ENCODE measurements at places on chromosomes 6 and 20.

- DNase-seq = no peak
These were observed 25.6 kb upstream of the FUCA2 start for GRCh38 chr6:143536866-143537691.

- DNase-seq = no peak
These were observed 626.4 kb upstream of the MMS22L start for GRCh38 chr6:97909380-97909779.

GRCh38 chr20:8489094-8489883 lies 357.2 kb downstream of the PLCB1 start:
- no peak for DNase-seq

DNA sequence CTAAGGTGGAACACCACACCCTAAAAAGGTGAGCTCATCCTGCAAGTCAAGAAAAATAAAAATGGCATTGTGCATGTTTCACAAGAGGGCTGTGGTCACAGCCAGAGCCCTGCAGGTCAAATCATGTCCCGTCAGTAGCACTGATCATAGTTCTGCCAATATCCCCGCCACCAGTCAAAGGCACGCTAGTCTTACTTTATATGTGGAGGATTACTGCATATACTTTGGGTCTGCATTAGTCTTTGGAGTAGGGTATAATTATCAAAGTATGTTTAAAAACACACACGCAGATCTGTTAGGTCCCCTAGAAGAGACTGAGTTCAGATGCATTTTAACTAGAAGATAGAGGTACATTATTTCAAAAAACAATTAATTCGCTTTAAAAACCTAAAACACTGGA lies 1.8 kb downstream of the PERP start:
- no peak for DNase-seq

- no peak for DNase-seq
These were observed 138.9 kb downstream of the SLC22A3 start for GRCh38 chr6:160487116-160487515.

GRCh38 chr20:4555188-4555890 lies 166.4 kb upstream of the PRND start:
- no peak for DNase-seq

- no peak for DNase-seq
These were observed 596.7 kb downstream of the EPM2A start for GRCh38 chr6:145138469-145139139.

GRCh38 chr6:22412994-22413393 lies 116.2 kb upstream of the PRL start:
- DNase-seq = no peak

DNA sequence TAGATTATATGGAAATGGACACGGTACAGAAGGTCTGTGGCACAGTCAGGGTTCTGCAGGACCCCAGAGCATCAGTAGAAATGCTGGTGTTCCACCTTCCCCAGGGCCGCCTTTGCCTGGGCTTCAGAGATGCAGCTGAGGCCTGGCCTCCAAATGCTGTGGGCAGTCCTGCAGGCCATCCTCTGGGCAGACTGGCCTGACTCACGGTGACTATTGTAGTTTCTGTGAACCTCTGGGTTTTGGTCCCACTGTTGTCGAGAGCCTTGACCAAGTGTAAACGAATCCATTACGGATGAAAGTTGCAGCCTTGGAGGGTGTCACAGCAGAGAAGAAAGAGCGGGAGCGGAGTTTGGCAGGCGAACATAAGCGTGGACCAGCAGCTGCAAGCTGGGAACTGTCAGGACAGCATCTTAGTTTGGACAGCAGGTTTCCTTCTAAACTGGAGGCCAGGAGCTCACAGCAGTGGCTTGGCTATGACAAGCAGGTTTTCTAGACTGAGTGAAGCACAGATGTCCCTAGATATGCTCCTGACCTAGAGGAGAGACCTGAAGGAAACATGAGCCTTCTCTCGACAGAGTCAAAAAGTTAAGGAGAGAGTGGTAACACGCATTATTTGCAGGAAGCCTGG lies 46.2 kb upstream of the BCLAF1 start:
- DNase-seq = no peak

- no peak for DNase-seq
These were observed 31.3 kb downstream of the KIAA0319 start for GRCh38 chr6:24614648-24615047.

- no peak for DNase-seq
These were observed 66.9 kb downstream of the RIPOR3 start for GRCh38 chr20:50624351-50625016.

DNA sequence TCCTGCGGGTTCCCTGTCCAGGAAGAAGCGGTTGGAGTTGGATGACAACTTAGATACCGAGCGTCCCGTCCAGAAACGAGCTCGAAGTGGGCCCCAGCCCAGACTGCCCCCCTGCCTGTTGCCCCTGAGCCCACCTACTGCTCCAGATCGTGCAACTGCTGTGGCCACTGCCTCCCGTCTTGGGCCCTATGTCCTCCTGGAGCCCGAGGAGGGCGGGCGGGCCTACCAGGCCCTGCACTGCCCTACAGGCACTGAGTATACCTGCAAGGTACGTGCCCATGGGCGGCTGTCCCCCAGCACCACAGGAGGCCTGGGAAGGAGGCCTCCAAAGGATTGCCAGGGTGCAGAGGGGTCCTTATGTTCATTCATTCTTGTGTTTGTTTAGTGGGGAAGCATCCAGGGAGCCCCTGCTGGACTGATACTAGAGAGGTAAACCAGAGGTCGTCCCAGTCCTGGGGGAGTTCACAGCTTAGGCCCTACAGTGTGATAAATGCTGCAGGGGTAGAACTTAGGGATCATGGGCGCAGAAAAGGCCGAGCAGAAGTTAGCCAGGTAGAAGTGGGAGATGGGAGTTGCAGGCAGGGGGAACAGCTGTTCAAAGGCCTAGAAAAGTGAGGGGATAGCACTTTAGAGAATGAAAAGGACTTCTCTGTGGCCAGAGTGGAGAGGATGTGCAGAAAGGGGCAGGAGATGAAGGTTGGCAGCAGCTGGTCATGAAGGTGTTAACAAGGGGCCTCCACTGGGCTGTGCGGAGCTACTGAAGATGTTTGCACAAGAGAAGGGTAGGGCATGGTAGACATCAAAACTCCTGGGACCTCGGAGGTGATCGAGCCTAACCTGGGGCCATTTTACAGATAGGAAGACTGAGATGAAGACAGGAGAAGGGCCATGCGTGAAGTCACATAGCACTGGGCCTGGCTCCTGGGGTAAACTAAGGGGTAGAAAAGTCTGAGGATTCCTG lies 7.8 kb downstream of the TRIB3 start:
- no peak for DNase-seq

- no peak for DNase-seq
These were observed 84.7 kb downstream of the HDGFL1 start for GRCh38 chr6:22653980-22654610.

- no peak for DNase-seq
These were observed 3.4 kb upstream of the NSFL1C start for GRCh38 chr20:1469925-1470571.

DNA sequence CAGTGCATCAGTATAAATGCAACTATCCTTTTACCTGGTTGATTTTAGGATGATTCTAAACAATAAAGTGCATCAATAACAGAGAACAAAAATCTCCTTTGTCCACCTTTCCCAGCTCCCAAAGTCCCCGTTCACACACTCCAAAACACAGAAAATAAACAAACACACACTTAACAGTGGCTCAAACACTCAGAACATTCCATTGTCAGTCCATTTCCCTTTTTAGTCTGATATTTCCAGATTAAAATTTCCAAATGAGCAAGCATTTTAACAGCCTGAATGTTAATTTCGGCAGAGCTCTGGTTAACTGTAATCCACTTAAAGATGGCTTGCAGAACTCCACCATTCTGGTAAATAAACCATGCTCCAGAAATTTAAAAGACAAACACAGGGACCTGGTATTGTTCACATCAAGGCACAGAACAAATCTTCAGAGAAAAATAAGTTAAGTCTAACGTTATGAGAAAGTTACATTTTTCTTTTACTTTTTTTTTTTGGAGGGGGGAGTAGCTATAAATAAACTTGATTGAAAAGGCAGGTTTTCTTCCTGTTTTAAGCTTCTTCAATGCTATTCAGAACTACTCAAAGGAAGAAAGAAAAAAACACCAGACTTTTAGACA lies 100.8 kb downstream of the DST start:
- no peak for DNase-seq

GRCh38 chr6:167799033-167799821 lies 27.5 kb upstream of the AFDN start:
- DNase-seq = no peak

DNA sequence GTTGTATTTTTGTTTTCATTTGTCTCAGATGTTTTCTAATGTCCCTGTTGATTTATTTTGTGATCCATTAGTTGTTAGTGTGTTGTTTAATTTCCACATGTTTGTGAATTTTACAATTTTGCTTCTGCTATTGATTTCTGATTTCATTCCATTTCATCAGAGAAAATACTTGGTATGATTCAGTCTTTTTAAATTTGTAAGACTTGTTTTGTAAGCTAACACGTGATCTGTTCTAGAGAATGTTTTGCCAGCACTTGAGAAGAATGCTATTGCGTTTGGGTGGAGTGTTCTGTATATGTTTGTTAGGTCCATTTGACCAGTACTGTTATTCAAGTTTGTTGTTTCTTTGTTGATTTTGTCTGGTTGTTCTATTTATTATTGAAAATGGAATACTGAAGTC lies 53.9 kb downstream of the KIZ start:
- DNase-seq = no peak

- no peak for DNase-seq
These were observed 100.5 kb downstream of the SOBP start for GRCh38 chr6:107590378-107590777.

- no peak for DNase-seq
These were observed 111.2 kb downstream of the THBS2 start for GRCh38 chr6:169142538-169142844.

GRCh38 chr20:46785958-46786357 lies 76.5 kb downstream of the SLC2A10 start:
- no peak for DNase-seq

DNA sequence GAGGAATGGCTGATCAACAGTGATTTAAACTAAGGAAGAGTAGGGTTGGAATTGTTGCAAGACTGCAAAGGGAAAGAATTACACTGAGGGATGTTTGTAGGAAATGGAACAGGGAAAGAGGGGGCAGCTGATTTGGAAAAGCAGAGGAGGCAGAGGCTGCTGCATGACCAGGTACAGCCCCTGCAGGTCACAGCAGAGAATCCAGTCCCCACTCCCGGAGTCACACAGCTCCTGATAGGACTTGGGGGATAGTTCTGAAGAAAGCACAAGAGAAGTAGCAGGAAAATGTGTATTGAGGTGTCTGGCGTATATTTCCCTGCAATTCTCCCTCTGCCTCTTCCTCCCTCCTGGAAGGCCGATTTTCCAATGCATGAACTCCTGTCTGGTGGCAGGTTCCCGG lies 92.5 kb upstream of the PDE10A start:
- DNase-seq = no peak

DNA sequence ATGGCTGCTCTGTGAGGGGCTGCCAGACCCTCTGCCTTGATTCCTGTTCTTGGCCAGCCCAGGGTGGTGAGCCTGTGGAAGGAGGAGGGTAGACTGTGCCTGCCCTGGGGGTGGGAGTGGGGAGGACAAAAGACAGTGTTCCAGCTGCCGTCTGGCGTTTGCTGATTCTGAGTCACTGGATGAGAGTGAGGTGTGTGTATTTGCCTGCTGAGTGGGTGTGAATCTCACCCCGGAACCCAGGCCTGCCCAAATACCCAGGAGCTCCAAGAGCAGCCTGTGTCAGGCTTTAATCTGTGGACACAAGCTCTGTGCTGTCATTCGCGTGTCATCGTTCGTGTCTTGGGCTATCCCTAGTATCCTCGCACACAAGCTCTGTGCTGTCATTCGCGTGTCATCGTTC lies 2.6 kb upstream of the LKAAEAR1 start:
- DNase-seq = no peak

- DNase-seq = no peak
These were observed 16.8 kb downstream of the SRSF3 start for GRCh38 chr6:36610956-36611336.

DNA sequence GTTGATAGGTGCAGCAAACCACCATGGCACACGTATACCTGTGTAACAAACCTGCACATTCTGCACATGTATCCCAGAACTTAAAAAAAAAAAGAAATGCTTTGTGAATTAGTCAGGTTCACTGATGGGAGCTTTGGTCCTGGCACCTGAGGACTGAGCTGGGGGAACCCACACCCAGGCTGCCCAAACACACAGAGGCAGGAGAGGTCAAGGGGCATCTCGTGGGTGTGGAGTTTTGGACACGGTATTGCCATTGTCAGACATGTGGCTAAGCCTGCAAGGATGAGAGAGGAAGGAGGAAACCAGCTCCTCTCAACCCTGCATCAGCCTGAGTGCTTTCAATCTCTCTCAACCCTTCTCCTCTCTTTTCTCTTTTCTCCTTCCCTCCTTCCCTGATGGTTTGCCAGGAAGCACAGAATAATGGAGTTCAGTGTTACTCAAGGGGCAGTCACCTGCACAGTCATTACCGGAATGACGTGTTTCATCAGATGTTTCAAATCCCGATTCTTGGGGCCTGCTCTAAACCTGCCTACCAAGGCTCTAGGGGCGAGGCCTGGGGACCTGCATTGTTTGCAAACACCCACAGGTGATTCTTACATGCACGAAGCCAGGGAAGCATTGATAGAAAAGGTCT lies 89.9 kb upstream of the NEDD9 start:
- DNase-seq = no peak

DNA sequence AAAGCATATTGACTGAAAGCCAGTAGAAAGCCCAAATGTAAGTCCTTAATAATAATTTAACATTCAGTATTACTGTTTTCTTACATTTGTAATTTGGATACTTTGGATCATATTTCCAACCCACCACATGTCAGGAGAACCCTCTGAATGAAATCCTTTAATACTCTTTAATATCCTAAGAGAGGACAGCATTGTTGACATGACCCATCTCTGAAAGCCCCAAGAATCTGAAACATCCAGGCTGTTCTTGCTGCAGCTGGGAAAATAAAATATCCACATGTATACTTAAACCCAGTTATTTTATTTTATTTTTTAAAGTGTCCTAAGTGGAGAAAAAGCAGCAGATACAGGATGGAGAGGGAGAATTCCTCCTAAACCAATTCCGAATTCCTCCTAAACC lies 130.8 kb upstream of the RIPOR2 start:
- DNase-seq = no peak

- no peak for DNase-seq
These were observed 430.3 kb upstream of the SOX4 start for GRCh38 chr6:21163110-21163837.

GRCh38 chr6:36068012-36068392 lies 40.4 kb downstream of the MAPK14 start:
- no peak for DNase-seq

GRCh38 chr6:14009431-14009830 lies 84.7 kb downstream of the RNF182 start:
- no peak for DNase-seq

GRCh38 chr6:46217671-46218131 lies 46.9 kb upstream of the ENPP5 start:
- no peak for DNase-seq

All from HL-60 (cell line).